Activated T-cell treated with anti-CD3 and anti-CD28 coated beads for 48 hours (primary cell): ENCODE measurements at places on chromosomes 11 and 22.

DNA sequence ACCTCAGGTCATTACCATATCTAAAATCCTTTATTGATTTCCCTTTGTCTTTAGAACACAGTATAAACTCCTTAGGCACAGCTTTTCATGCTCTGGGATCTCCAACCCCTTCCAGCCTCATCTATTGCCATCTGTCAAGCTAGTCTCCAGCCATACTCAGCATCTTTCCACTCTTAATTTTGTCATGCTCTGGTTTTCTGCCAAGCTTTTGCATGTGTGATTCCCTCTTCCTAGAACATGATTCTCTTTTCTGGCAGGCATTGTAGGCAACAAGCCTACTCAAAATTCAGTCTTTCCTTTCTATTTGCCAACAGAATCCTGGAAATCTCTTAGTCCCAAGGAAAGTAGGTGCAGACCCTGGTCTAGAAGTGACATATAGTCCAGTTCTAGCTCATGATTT is 35.5 kb upstream of the SLC6A5 start:
- no peak for DNase-seq

GRCh38 chr22:45511847-45512261 is 9.2 kb downstream of the FBLN1 start:
- no peak for DNase-seq

DNA sequence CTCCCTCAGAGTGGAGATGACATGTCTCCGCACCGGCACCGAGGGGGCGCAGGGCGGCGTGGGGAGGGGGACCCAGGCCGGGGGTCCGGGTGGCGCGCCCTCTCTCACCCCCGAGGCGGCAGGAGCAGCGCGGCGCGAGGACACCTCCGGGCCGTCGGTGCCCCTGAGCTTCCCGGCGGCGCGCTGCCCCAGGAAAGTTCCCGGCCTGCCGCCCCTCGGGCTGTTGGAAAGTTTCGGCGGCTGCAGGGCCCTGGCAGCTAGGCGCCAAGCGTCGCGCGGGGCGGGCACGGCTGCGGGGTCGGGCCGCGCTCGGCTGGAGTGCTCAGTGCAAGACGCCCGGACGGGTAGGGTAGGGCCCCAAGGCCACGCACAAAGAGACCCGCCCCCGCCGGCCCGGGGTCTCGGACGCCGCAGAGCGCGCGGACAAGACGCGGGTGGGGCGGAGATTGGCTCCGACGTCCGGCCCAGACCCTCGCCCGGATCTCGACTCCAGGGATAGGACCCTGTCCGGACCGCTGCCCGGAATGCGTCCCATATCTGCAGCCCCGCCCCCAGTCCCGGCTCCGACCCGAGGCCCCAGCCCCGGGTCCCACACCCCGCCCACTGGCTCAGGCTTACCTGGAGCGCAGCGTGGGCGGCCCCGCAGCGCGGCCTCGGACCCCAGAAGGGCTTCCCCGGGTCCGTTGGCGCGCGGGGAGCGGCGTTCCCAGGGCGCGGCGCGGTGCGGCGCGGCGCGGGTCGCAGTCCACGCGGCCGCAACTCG is 471 bp downstream of the ARVCF start:
- DNase-seq, result peak; percentile 22

DNA sequence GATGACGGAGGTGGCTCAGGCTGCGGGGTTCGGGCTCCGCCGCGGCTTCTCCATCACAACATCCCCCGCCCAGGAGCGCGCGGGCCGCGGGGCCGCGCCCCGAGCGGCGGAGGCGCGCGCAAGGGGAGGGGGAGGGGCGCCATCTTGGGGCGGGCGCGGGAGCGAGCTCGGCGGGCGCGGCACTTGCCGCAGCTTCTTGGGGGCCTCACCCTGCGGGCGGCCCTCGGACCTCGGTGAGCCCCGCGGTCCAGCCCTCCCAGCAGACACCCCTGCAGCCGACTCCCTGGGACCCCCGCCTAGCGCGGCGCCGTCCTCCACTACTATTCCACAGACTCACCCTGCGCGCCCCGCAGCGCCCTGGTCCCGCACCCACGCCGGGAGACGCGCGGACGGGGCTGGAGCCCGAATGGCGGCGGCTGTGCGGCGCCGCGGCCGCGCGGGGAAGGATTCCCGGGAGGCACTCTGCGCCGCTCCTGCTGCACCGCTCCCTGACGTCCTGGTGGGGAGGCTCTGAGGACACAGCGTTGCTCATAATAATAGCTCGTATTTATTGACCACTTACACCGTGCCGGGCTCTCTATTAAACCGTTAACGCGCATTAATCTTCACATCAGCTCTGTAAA is at the start of gene APBB1:
APBB1 (minus strand) TSS at position 86 of the 623 bp plus-strand sequence. CDS start 7,747 bp downstream, outside the sequence.
- peak; percentile 78 for DNase-seq

DNA sequence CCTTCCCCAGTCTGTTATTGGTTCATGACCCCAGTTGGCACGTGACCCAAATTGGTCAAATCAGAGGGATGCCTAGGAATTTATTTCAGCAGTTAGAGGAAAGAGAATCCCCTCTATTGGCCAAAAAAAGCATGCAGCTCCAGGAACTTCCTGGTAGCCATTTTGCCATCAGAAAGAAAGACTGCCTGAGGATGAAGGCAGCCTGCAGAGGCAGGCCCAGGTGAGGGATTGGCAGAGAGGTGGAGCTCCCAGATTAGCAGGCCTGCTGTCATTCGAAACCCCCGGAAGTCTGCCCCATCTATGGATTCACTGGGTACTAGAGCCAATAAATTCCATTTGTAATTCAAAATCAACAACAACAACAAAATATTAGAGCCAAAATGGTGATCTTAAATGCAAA is 207.6 kb downstream of the CWF19L2 start:
- DNase-seq, result no peak

- DNase-seq, result no peak
Measured at GRCh38 chr11:97850701-97851100, 1170.0 kb upstream of the CNTN5 start.
